ENCODE measurements at places on chromosomes 1 and 21.

GRCh38 chr1:206831650-206832049, 33.8 kb upstream of the IL20 start:
- no peak for DNase-seq

GRCh38 chr1:86352086-86352485, 44.0 kb downstream of the ODF2L start:
- no peak for DNase-seq

DNA sequence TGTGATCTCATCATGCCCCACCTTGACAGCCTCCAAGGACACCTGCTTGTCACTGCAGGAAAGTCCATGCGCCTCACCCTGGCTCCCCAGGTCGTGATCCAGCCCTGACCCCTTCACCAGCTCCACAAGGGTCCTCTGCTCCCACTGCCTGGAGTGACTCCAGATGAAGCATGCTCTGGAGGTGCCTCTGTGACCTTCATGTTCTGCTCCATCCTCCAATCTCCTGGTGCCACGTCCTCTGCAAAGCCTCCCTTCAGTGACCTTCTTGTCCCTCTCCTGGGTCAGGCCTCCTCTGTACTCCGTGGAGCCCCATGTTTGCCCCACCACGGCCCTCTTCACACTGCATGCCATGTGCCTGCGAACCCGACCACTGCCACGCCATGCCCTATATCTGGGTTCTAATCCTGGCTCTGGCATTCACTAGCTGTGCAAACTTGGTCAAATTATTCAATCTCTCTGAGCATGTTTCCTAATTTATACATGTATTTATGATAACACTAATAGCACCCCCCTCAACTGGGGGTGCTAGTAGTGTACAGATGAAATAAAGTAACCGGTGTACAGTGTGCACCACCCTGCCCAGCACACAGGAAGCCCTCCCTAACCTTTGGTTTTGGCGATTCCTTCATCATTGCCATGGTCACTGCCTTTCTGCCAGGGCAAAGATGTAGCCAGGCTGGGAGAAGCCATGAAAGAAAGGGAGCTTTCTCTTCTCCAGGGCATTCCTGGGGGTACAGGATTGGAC, 77.4 kb downstream of the STUM start:
- no peak for DNase-seq

GRCh38 chr1:69523032-69523431, 44.7 kb upstream of the LRRC7 start:
- DNase-seq, result no peak

- DNase-seq, result peak; percentile 64
These were observed 5.3 kb downstream of the HES2 start for GRCh38 chr1:6414443-6414844.

- DNase-seq, result no peak
These were observed 8.3 kb downstream of the EPHX1 start for GRCh38 chr1:225818229-225818628.

DNA sequence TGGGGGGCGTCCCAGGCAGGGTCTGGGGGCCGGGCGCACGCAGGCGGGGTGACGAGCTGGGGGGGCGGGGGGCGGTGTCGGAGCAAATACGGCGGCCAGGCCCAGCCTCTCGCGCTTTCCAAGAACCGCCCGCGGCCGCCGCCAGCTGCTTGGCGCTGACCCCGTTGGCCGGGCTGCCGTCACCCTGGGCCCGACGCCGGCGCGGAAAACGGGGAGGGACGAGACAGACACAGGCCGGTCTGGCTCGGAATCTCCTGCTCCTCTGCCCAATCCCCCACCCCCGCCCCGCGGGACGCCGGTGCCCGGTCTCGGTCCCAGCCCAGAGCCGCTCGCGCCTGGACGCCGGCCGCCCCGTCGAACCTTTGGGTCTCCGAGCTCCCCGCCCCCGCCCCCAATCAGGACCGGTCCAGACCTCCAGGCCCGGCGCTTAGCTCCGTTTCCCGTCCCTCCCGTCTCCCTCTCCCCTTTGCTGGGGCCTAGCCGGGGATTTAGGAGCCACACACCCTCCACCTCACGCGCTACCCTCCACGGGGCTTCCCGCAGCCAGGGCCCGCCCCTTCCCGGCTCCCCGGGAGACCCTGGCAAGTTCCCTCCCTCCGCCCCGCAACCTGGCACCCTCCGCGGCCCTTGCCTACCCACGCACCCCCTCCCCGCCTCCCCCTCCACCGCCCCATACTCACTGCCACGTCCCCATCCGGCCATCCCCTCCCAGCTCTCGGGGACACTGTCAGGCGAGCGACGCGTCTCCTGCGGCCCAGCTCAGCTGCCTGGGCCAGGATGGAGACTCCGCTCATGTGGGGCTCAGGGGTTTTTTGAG, 800 bp upstream of the MMP23B start:
- peak; percentile 50 for DNase-seq

DNA sequence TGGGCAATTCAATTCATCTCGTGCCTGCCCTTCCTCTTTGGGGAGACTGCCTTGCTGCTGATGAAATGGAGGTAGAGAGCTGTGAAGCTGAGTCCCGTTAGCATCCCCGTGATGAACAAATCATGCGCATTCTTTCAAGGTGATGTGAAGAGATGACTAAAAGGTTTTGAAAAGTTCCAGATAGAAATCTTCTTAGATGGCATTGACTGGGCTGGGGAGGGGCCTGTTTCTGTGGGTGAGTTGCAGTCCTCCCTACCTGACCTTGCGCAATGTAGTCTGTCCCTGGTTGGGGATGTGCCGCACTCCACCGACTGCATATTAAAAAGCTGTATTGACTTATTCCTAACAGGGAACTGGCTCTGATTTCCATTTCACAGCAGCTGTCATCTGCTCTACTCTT, 49.6 kb downstream of the ST6GALNAC3 start:
- DNase-seq, result no peak

- DNase-seq, result no peak
These were observed 84.2 kb downstream of the ERG start for GRCh38 chr21:38413958-38414548.

- no peak for DNase-seq
These were observed 161.5 kb upstream of the ESRRG start for GRCh38 chr1:216884614-216885229.

DNA sequence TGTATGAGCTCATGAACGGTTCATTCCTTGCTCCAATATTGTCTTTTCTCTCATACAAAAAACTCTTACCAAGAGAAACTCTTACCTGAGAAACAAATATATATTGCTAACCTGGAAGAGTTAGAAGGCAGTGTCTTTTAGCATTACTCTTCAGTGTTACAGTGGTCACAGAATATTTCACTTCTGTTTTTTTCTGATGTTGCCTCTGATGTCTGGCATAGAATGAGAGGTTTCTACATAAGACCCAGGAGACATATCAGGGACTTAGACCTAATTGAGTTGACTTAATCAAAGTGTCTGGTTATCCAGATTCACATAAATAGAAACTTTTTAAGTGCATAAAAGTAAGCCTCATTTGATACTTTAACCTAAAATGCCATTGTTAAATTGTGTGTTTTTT, 923.8 kb downstream of the TTLL7 start:
- DNase-seq, result no peak

DNA sequence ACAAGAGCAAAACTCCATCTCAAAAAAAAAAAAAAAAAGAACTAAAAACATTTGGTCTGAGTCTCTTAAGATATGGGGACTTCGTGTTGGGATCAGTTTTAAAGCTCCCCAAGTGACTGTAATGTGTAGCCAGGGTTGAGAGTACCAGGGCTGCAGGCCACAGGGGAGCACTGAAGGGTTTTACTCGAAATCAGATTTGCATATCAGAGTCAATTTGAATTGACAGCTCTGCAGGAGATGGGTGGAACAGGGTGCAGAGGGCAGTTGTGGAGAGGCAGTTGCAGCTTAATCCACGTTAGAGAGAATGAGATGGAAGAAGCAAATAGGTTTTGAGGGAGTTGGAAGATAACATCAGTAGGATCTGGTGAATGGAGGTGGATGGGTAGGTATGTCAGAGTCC, 20.6 kb upstream of the ELOA start:
- no peak for DNase-seq

DNA sequence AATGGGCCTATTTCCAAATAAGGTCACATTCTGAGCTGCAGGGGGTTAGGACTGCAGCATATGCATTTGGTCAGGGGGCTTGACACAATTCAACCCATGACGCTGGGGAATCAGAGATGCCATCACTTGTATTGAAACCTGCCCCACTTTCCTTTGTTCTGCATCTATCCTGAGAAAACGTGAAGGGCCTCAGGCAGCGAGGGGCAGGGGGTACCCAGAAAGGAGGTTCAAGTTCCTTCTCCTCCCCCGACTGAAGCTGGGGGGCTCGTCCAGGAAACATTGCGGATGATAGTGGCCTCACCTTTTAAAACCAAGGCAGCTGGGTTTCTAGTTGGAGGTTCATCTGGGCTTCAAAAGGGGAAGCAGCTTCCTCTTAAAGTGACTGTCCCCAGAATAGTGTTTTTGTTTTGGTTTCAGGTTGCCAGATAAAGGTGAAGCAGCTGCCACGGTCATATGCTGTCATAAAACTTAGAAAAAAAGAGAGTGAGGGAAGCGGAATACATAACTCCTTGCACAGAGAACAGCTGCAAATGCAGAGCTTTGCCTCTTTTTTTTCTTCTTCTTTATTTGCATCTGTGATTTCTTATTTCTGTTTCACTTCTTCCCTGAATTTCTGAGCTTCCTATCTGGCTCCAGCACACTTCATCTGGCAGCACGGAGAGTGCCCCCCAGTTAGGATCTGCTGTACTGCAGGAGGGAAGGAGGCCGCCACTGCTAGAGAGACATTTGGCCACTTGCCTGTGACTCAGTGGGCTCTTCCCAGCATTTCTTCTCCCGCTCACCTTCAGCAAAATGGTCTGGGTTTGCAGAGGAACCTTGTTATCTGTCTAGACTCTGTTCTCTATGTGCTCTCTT, 142.0 kb downstream of the AJAP1 start:
- no peak for DNase-seq

- DNase-seq, result no peak
These were observed 543.0 kb upstream of the DAB1 start for GRCh38 chr1:57966751-57967406.

DNA sequence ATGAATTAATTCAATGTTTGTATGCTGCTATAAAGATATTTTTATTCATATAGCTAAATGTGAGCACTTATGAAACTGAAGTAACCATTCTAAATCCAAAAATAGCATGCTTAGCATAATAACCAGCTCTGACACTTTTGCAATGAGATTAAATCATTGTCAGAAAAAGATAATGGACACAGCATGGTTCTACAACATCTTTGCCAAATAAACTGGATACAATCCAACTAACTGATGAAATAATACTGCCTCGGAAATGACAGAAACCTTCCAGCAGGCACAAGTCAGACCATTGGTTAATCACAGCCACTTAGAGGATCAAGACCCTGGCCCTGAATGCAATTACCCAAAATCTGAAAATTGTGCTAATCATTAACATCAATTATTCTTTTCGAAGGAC, 592.7 kb upstream of the ADGRL4 start:
- no peak for DNase-seq

GRCh38 chr1:58392083-58392482, 154.4 kb downstream of the OMA1 start:
- DNase-seq, result no peak

GRCh38 chr1:4127592-4128140, 227.6 kb upstream of the C1orf174 start:
- DNase-seq, result no peak

DNA sequence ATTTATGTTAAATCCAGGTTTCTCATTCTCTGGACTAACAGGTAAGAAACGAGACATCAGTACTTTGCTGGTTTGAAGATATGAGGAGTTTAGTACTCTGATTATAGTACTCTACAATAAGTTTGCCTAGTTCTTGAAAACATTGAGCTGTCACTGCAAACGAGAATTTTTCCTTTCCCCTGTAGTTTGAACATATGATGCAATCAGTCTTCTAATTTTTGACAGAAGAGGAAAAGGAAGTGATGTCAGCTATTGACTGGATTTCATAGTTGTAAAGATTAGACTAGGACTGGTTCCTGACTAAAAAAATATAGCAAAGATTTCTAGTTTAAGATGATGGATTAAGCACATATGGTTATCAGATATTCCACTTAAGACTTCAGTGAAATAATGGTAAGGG, 461.9 kb downstream of the LRRIQ3 start:
- DNase-seq, result no peak

GRCh38 chr1:156126043-156126629, 11.6 kb downstream of the LMNA start:
- peak; percentile 62 for DNase-seq

GRCh38 chr1:53090227-53091147, 28.5 kb downstream of the PODN start:
- no peak for DNase-seq

DNA sequence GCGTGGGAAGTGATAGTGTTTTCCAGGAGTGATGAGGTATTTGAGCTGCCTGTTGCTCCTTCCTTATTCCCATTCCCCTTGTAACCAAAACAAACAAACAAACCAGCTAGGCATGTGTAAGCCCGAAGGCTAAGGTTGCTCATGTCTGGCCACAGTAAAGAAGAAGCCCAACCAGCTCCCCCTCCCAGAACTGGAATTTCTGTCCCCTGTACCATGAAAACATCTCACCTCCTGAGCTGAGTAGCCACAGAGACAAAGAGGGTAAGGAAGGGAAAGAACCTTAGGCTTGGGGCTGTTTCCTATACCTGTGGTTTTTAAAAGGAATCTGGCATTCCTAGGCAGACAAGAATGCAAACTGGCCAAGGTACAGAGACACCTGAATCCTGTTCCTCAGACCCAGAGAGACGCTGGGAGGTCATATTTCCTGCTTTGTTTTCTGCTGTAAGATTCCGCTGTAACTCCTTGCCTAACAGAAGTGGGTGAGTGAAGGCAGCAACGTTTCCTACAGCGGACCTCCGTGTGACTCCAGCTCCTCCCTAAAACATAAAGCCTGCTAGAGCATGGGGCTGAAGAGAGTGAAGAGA, 41.7 kb upstream of the RAB4A start:
- no peak for DNase-seq

DNA sequence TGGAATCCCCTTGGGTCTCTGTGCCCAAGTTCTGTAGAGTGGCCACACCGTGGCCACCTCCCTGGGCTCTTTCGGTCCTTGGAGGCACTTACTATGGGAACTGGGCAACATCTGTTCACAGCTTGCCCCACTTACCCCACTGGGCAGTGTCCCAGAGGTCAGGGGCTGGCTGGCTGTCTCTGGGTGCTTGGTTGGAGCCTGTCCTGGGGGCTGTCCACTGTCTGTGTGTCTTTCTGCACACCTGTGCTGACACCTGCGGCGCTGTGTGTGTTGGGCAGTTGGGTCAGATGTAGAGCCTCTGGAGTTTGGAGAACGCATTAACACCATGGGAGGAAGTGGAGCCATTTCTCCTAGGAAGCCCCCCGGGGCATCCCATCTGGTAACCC, 1.3 kb upstream of the TMEM54 start:
- no peak for DNase-seq

DNA sequence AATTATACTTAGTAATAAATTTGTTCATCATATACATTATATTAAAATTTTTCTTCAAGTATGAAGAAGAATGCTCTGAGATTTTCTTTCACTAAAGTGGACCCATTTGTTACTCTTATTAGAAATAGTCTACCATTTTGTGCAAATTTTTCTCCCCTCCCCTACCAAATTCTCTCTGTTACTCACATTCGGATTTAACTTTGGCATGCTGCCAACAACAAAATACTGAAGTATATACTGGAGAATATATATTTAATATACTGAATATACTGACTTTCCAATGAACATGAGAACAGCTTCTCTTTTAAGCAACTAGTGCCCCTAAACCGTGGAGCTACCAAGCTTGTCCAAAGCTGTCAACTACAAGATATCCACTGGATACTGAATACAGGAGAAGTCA, 57.2 kb downstream of the CENPF start:
- DNase-seq, result no peak

GRCh38 chr1:161070761-161071160, 1.1 kb upstream of the ARHGAP30 start:
- no peak for DNase-seq

All from activated T-cell treated with anti-CD3 and anti-CD28 coated beads, Interleukin-2, amount 50 U/mL, for 24 hours (primary cell).